ENCODE measurements at places on chromosomes 12 and 14.

GRCh38 chr12:325906-326305 is 63.2 kb downstream of the KDM5A start:
- DNase-seq: no peak

DNA sequence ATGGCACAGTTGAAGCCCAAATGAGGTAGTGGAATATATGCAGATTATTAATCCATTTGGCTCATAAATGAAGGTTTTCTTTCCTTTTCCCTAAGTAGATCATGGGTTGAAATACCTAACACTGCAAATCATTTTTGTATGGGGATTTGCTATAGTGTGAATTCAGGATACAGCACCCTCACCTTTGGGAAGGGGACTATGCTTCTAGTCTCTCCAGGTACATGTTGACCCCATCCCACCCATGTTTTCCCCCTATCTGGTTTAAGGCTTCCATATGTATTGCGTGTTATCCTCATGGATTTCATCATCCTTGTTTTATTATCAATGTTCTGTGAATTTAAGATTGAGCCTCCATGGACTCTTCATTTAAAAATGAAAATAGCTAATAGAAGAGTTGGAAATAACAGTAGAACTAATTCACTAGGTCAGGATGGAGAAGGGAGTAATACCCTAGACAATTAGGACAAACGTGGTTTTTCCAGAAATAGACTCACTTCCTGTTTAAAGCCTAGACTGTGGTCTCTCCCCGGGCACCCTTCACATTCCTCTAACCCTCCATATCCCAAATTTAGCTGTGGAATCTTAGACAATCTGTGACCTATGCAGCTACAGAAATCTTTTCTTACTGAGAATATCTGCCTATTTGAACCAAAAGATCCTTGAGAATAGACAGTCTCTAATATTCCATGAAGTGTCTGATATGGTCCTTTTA is 56.5 kb downstream of the DAD1 start:
- no peak for DNase-seq

- DNase-seq: no peak
Observed at GRCh38 chr12:118840399-118840798, 140.9 kb upstream of the SRRM4 start.

DNA sequence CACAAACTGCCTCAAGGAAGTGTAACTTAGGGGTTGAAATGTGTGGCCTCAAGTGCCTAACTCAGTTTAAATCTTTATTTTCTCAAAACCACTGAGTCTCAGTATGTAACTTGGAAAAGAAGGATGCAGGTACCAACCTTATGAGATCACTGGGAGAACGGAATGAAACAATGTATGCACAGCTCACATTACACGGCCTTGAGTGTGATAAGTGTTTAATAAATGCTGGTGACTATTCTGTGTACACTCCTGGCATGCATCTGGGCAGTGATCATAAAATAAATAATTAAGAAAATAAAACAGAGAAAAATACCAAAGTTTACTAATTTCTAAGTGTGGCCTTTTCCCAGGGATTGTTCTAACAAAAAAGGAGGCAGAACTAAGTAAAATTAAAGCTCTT is 974.5 kb upstream of the FLRT2 start:
- no peak for DNase-seq

DNA sequence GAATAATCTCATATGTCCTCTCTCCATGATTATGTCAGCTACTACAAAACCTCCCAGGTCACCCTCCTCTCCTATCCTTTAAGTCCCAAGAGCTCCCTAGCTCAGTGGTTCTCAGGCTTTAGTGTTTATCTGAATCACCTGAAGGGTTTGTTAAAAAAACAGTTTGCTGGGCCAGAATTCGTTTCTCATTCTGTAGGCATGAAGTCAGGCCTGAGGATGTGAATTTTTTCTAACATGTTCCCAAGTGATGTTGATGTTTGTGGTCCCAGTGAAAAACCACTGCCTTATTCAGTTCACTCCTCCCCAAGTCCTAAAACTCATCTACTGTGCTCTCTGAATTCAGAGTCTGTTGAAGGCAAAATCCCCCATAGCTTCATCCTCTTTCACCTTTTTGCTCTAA is 241.4 kb downstream of the ETNK1 start:
- no peak for DNase-seq

DNA sequence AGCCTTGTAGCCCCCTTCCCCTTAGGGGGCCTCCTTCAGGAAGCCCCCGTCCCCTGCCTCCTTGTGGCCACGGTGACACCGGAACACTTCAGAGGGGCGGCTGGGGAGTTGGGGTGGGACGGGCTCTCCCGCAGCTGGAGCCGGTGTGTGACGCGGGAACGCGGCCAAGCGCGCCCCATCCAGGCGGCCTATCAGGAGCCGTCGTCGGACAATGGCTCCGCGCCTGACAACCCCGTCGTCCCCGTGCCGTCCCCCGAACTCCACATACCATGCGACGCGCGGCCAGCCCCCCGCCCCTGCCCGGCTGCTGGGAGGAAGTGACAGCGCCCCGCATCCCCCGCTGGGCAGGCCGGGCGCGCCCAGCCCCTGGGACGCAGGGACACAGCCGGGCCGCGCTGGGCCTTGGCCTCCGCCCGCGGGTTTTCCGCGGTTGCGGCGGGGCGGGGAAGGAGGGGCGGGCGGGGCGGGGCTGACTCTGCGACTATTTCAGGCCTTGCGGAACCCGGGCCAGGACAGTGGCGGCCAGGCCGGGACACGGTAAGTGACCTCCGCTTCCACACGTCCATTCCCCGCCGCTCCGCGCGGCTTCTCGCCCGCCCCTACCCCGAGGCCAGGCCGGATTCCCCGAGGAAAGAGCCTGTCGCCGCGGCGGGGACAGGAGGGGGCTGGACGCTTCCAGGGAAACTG is at the start of gene TNFAIP2:
Gene TNFAIP2 (plus strand): TSS at position 515 of the 687 bp plus-strand sequence. CDS start 2,997 bp downstream, outside the sequence.
- no peak for DNase-seq

DNA sequence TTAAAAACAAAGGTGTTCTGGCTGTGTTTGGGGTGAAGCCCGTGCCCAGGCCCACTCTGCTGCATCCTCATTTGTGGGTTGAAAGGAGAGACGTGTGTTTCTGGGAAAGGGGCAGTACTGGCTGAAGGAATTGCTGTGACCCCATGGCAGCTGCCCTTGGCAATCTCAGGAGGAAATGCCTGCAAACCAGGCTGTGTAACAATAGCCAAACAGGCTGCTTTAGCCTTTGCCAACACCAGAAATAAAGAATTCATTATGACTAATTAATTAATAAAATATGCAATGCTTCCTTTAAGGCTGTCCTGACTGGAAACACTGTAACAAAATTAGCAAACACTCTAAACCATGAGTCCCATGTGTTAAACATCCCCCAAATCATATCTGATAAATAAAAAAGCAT is 53.0 kb upstream of the KRR1 start:
- no peak for DNase-seq

DNA sequence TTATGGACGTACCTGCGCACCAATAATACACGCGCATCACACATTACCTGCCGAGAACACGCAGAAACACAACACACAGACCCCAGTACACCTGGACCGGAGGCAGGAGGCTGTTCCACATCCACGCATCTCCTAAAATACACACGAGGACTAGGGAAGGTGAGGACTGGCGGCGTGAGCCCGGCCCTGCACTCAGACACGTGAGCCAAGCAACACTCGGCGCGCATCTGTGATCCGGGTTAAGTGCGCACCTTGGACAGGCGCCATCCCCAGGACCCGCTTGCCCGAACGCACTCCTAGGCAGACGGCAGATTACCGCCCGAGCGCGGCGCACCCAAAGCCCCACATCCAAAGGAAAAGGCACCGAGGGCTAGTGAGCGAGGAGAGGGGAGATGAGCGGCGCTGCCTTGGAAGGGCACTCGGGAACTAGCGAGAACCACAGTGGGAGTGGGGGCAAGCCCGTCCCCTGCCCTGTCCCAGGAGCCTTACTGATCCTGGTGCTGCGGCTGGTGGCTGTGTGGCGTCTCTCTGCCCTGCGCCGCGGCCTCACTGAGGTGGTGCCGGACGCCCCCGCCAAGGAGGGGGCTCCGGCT is 417 bp downstream of the GLS2 start:
- DNase-seq: no peak

DNA sequence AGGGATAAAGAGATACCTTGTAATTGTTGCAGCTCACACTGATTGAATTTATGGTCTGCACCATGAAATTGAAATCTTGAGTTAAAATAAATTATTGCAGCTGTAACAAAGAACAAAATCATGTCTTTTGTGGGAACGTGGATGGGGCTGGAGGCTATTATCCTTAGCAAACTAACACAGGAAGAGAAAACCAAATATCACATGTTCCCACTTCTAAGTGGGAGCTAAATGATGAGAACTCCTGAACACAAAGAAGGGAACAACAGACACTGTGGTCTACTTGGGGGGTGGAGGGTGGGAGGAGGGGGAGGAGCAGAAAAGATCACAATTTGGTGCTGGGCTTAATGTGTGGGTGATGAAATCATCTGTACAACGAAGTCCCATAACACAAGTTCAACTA is 22.6 kb downstream of the ERP27 start:
- DNase-seq: no peak

- DNase-seq: no peak
Observed at GRCh38 chr12:52395761-52396434, 10.2 kb downstream of the KRT82 start.

DNA sequence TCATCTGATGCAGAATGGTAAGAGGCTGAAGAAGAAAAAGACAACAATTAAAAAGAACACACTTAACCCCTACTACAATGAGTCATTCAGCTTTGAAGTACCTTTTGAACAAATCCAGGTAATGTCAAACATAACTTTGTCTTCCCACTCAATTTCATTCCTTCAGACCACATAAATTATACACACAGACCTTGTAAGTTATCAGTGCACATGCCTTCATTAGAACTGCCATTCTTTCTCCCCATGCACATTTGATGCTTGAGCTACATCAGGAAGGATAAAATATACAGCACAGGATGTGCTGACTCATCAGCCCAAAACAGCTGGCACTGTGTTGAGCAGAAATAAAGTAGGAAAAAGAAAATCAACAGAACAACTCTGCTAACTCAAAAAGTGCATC is 246.7 kb downstream of the PAWR start:
- DNase-seq: peak; percentile 14

DNA sequence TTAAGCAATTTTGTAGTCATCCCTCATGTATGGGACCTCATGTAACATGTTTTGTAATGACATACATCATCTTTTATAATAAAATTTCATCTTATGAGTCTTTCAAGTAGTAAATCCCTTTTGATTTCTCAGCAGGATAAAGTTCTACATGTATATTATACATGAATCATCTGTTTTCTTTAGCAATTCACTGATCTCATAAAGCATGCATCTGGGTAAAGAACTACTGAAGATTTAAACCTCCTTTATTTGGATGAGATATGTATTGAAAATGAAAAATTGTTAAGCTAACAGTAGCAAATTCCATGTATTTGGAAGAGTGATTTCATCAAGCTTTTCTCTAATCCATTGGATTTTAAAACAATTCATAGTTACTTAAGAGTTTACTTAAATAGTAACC is 126.9 kb downstream of the KITLG start:
- DNase-seq: no peak

DNA sequence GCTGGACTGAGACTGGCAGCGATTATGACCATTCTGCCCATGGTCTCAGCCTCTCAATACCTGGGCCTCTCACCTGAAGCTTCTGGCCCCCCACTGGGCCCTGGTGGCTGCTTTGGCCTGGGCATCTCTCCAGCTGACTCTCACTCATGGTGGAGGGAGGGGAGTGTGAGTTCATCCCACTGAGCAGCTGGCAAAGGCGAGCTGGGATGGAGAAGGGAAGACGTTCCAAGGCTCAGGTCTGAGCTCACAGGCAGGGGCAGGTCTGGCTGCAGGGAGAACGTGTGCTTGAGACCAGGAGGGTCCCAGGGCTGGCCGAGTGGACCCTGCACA is 103.5 kb downstream of the TMEM121 start:
- DNase-seq: no peak

DNA sequence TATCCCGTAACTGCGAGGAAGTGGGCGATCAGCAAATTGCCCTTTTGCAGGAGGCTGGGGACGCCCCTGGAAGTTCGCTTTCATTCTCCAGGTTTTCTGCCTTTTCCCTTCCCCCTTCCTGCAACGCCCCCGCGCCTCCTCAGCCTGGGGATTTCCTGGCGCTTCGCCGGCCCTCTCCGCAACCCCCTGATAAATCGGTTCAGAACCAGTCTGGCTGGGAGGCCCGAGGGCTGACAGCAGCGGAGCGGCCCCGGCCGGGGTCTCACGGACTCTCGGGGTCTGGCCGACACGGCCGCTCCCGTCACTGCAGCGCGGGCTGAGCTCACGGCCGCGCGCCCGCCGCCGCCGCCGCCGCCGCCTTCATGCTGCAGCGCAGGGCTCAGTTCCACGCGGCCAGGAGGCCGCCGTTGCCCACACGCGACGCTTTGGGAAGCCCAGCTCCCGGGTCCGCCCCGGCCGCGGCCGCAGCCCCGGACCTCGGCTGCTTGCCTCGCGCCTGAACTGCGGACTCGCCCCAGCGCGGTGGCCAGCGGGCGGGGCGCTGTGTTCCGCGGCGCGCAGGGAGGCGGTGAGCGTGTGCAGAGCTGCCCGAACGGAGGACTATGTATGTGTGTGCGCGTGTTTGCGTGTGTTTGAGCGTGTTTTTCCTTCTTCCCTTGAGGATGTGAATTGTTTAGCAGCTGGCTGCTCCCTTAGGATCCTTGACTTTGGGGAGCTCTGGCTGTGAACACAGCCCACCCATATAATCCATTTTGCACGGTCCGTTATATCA is at the start of gene LRFN5:
Gene LRFN5 (plus strand): TSS at position 345 of the 772 bp plus-strand sequence.
- no peak for DNase-seq

DNA sequence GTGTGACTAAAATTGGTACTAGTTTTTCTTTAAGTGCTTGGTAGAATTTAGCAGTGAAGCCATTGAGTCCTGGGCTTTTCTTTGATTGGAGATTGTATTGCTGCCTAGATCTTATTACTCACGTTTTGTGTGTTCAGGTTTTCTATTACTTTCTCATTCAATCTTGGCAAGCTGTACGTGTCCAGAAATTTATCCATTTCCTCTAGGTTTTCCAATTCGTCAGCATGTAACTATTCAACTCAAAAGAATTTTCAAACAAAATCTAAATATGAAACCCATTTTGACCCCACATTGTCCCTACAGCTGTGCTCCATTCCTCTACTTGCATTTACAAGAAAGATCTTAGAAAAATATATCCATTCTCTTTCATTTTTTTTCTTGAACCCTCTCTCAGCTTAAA is 1613.4 kb upstream of the SEL1L start:
- no peak for DNase-seq

GRCh38 chr12:85279449-85280164 is 413 bp upstream of the ALX1 start:
- peak; percentile 17 for DNase-seq

DNA sequence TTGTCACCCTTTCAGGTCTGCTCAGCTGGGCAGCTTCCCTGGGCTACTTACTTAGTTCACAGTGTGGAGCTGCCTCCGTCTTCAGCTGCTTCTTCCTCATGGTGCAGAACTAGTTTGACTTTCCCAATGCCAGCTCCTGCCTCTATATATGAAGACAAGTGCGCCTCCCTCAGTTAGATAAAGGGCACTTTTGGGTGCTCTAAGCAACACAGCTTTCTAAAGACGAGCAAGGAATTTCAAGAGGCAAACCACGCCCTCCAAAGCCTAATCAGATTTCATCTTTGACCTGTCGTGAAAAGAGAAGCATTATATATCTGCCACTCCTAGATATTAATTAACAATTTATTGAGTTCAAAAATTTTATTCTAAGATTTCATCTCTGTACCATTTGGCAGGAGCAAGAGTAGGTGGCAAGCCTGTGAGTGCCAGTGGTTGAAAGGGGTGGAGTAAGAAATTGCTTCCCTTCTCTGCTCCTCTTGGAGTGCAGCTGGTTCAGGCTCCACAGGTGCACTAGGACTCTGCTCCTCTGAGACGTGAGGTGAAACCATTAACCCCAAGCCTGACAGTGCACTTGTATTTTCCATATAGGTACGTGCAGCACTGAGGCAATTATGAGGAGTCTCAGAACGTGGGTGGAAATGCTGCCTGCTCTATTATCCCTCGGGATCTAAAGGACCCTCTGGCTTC is 2.1 kb upstream of the SLC11A2 start:
- DNase-seq: no peak
